ENCODE measurements at places on chromosomes 2 and 18. TPM values are rescaled to one million over a fixed set of nuclear protein-coding genes. Genes with fewer than 3 reads are reported as not detected.

DNA sequence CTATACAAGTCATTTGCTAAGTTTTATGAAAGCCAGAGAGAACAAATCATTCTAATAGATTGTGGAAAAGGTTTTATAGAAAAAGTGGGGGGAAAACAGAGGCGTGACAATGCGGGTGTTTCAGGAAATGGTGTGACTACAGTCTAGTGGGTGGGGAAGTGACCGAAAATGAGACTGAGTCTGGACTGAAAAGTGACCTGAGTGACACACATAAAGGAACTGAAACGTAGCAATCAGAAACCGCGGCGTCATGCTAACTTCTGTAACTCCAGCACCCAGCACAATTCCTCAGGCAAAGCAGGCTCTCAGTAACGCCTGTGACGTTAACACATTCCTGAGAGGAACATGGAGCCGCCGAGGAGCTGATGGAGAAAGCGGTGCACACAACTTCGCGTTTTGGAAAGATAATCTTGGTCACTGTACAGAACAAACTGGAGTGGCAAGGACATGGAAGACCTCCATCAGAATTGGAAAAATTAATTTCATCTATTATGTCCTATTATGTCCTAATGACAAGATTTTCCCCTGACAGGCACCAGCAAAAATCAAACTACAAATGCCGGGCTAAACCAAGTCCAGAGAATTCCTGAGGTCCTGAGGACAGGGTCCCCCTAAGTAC is 1.4 kb upstream of the CD226 start:
- no peaks in the 10 kb centered on the region for H3K36me3 ChIP-seq
- no peaks in the 10 kb centered on the region for H3K4me1 ChIP-seq
- no peak overlapping the region for H3K4me3 ChIP-seq
- H3K27me3 ChIP-seq, result no peaks in the 10 kb centered on the region

Gene HADHB
- 289 TPM for total RNA-seq

DNA sequence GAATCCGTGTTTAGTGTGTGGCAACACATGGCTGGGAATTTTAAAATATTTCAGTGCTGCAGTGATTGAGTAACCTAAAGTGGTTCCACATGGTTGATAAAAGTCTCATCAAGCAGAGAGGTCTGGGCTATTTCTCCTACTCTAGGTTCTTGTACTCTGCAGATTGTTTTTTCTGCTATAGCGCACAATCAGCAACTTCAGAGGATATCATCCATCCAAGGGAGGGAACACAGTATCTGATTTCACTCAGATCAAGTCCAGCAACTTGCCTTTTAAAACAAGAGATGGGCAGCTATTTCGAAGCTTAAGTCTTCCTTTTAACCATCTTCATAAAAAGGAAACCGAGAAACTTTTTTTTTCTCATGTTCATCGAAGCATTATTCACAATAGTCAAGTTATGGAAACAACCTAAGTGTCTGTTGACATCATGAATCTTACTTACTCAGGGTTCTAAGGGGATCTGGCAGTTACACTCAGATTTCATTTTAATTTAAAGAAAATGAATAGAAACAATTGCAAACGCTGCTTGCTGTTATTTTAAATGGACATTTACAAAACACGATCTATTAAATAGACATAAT is 172.7 kb upstream of the TRIB2 start:
- DNase-seq, result no peak
- H3K36me3 ChIP-seq, result no peaks in the 10 kb centered on the region
- H3K27ac ChIP-seq, result no peak overlapping the region
- H3K27me3 ChIP-seq, result no peaks in the 10 kb centered on the region

DNA sequence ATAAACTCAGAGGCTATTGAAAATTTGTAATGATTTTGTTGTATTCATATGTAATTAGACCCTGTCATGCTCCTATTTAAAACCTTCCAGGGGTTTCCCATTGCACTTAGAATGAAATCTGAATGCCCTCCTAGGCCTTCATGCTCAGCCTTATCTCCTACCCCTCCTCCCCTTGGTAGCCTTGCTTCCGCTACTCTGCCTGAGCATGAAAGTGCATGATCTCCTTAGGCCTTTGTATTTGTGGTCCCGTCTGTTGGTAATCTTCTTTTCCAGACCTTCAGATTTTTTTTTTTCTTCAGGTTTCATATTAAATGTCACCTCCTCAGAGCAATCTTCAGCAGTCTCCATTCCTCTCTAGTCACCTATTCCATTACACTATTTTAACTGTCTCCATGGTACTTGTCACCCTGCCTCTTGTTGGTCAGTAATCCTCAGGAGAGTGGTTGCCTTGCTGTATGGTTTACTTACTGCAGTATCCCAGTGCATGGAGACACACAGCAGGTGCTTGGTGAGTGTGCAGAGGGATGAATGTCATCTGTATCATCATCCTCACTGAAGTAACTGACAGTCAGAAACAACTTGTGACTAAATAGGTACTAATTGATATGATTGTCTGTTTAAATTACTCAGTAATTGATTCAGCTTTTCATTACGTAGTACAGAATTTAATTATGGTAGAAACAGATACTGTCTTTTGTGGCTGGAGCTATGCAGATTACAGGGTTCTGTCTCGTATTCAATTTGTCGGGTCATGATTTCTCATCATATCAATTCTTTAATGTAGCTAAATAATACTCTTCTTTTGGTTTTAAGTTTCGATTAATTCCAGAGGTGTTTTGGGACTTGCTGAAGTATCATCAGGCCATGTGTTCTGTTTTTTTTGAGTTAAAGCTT is 63.9 kb downstream of the PHLPP1 start:
- H3K27me3 ChIP-seq, result no peaks in the 10 kb centered on the region
- H3K27ac ChIP-seq, result no peak overlapping the region
- no peak for DNase-seq
- H3K36me3 ChIP-seq, result no peaks in the 10 kb centered on the region
- H3K4me1 ChIP-seq, result no peaks in the 10 kb centered on the region

DNA sequence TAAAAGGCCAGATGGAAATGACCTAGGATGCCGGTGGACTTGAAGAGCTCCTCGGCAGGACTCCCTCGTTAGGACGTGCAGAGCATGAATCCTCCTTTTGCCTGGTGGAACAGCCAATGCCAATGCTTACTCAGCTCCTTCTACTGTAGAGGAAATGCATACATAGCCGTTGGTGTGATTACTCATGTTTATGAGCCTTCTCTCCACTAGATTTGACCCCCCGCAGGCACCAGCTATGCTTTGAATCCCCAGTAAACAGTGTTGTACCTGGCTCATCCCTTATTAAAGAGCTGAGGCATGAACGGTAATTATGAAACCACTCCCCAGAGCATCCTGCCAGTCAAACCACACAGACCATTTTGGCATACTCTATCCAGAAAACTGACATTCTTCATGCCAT is 172.8 kb downstream of the ANTXR1 start:
- H3K4me1 ChIP-seq, result no peaks in the 10 kb centered on the region
- no peak overlapping the region for H3K27ac ChIP-seq
- H3K27me3 ChIP-seq, result no peaks in the 10 kb centered on the region
- no peak overlapping the region for H3K4me3 ChIP-seq
- no peak for DNase-seq

GRCh38 chr2:102297891-102298290 is 13.5 kb upstream of the IL1RL1 start:
- DNase-seq, result no peak
- no peak overlapping the region for H3K4me3 ChIP-seq
- no peaks in the 10 kb centered on the region for H3K4me1 ChIP-seq
- H3K36me3 ChIP-seq, result no peaks in the 10 kb centered on the region

- no peaks in the 10 kb centered on the region for H3K4me1 ChIP-seq
- DNase-seq, result no peak
- H3K4me3 ChIP-seq, result no peak overlapping the region
- no peak overlapping the region for H3K27ac ChIP-seq
- H3K36me3 ChIP-seq, result no peaks in the 10 kb centered on the region
- H3K27me3 ChIP-seq, result no peaks in the 10 kb centered on the region
These were observed 36.3 kb downstream of the NRXN1 start for GRCh38 chr2:50995610-50996009.

Gene NTSR2
- total RNA-seq, result not detected

- H3K27ac ChIP-seq, result no peak overlapping the region
- H3K4me1 ChIP-seq, result no peaks in the 10 kb centered on the region
- no peak for DNase-seq
- H3K36me3 ChIP-seq, result no peaks in the 10 kb centered on the region
- H3K4me3 ChIP-seq, result no peak overlapping the region
These were observed 111.9 kb downstream of the EPC2 start for GRCh38 chr2:148756292-148756975.

Gene TXNDC2
- not detected for total RNA-seq

GRCh38 chr2:72036595-72036994 is 111.1 kb downstream of the CYP26B1 start:
- H3K27ac ChIP-seq, result no peak overlapping the region
- no peak for DNase-seq
- no peaks in the 10 kb centered on the region for H3K27me3 ChIP-seq
- no peaks in the 10 kb centered on the region for H3K36me3 ChIP-seq
- no peaks in the 10 kb centered on the region for H3K4me1 ChIP-seq

Gene TCF23
- total RNA-seq, result not detected

GRCh38 chr2:240520130-240520973 is 37.4 kb downstream of the ANKMY1 start:
- no peak overlapping the region for H3K4me3 ChIP-seq
- no peaks in the 10 kb centered on the region for H3K4me1 ChIP-seq
- DNase-seq, result peak; percentile 32

Gene SCYGR4
- not detected for total RNA-seq

Gene ACOXL
- not detected for total RNA-seq

DNA sequence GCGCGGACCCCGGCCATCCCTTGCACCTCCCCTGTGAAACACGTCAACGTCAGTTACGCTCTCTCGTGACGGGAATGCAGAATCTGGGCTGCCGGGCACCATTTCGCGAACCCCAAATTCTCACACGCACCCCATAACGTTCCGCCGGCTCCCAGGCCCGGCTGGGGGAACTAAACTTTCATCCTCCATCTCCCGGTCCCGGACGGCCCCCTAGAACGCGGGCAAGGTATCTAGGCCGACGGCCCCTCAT is 544 bp downstream of the DNAJC27 start:
- H3K36me3 ChIP-seq, result no peaks in the 10 kb centered on the region
- H3K27me3 ChIP-seq, result no peaks in the 10 kb centered on the region
- H3K27ac ChIP-seq, result peak overlapping the region; percentile 99
- DNase-seq, result no peak

- no peaks in the 10 kb centered on the region for H3K4me1 ChIP-seq
- H3K36me3 ChIP-seq, result no peaks in the 10 kb centered on the region
- no peak for DNase-seq
- no peaks in the 10 kb centered on the region for H3K27me3 ChIP-seq
These were observed 34.7 kb downstream of the CFAP53 start for GRCh38 chr18:50231621-50232020.

Gene PPP1R1C
- 13.1 TPM for total RNA-seq

Gene CIDEA
- total RNA-seq, result not detected

- no peaks in the 10 kb centered on the region for H3K4me1 ChIP-seq
- no peaks in the 10 kb centered on the region for H3K36me3 ChIP-seq
- DNase-seq, result no peak
- no peaks in the 10 kb centered on the region for H3K27me3 ChIP-seq
- H3K4me3 ChIP-seq, result no peak overlapping the region
These were observed 37.9 kb downstream of the LNPK start for GRCh38 chr2:175964195-175964594.

DNA sequence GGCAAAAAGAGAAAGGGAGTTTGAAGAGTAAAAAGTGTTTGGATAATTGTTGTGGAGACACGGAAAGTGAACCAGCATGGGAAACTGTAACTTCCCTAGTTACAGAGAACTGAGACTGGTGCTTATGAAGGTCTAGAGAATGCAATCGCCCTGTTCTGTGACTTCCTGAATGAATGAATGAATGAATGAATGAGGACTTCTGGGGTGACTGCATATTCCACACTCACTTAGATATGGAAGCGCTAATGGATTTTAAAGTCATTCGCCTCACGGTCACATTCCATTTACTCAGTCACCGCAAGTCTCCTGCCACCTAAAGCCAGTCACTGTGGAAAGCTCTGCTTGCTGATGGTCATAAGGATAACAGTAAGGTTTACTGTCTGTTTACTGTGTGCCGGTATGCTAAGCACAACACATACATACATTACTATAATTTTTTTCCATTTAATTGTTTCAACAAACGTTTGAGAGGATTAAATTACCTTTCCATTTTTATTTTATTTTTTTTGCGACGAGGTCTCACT is 138.2 kb downstream of the CABLES1 start:
- no peaks in the 10 kb centered on the region for H3K4me1 ChIP-seq
- no peak overlapping the region for H3K27ac ChIP-seq
- DNase-seq, result no peak
- H3K36me3 ChIP-seq, result no peaks in the 10 kb centered on the region

GRCh38 chr2:161207941-161208340 is 47.7 kb downstream of the TANK start:
- H3K27me3 ChIP-seq, result no peaks in the 10 kb centered on the region
- no peaks in the 10 kb centered on the region for H3K36me3 ChIP-seq
- no peak for DNase-seq
- no peaks in the 10 kb centered on the region for H3K4me1 ChIP-seq
- no peak overlapping the region for H3K4me3 ChIP-seq

DNA sequence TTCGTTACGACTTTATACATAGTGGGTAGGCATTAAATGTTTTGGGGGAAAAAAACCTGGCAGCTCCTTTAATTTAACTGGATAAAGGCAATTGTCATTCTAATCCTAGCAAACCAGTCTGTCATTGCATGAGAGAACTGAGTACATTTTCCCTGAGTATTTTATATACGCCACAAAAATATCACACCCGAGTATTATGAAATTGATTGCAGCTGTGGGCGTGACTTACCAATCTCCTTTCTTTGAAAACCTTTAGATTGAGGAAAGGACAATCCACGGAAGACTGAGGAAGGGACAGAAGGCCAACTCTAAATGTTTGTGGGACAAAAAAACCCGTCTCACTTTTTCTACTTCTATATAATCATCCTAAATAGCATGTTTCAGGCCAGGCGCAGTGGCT is 9.0 kb downstream of the TM4SF20 start:
- no peak for DNase-seq
- no peak overlapping the region for H3K27ac ChIP-seq
- H3K4me1 ChIP-seq, result no peaks in the 10 kb centered on the region
- no peaks in the 10 kb centered on the region for H3K36me3 ChIP-seq
- H3K4me3 ChIP-seq, result no peak overlapping the region
- H3K27me3 ChIP-seq, result no peaks in the 10 kb centered on the region

Gene IL1RL2
- total RNA-seq, result 1.6 TPM

GRCh38 chr2:151241224-151241623 is 20.4 kb downstream of the RBM43 start:
- no peaks in the 10 kb centered on the region for H3K36me3 ChIP-seq
- no peak overlapping the region for H3K4me3 ChIP-seq
- H3K27me3 ChIP-seq, result no peaks in the 10 kb centered on the region

Measured in right lobe of liver (tissue), 6 donors.